Thoracic aorta (tissue), 2 donors: ENCODE measurements at places on chromosomes 2 and 18. TPM values are rescaled to one million over a fixed set of nuclear protein-coding genes. Genes with fewer than 3 reads are reported as not detected.

Gene CUL3
- total RNA-seq = 74.1 TPM

Gene IL36RN
- total RNA-seq = not detected

Gene RAD51AP2
- not detected for total RNA-seq

Gene SMYD1
- not detected for total RNA-seq

Gene MAP3K19
- total RNA-seq = not detected

Gene SLC14A1
- 76.3 TPM for total RNA-seq

Gene IL1F10
- total RNA-seq = not detected

Gene CIB4
- not detected for total RNA-seq

Gene GCKR
- total RNA-seq = 5.7 TPM

Gene CROCC2
- not detected for total RNA-seq

Gene QPCT
- total RNA-seq = 6.8 TPM

Gene CD226
- 0.68 TPM for total RNA-seq

Gene SRD5A2
- not detected for total RNA-seq

Gene C1QL2
- not detected for total RNA-seq

Gene PRKAG3
- 0.28 TPM for total RNA-seq

DNA sequence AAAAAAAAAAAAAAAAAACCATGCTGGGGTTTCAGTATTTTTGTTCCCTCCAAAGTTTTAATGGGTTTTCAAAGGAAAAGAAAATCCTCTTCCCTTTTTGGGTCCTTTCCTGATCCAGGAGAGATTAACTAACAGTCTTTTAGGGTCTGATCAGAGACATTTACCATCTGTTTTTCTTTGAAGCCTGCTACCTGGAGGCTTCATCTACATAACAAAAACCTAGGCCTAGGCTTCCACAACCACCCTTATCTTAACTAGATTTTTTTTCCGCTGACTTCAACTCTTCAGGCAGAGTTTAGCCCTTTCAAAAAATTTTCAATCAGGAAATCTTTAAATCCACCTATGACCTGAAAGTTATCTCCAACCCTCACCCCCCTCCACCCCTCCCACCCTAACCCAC, 154.7 kb downstream of the MBD2 start:
- no peak for DNase-seq

- DNase-seq = no peak
These were observed 124.7 kb upstream of the SERPINE2 start for GRCh38 chr2:224163566-224164307.

- no peak for DNase-seq
These were observed 43.0 kb upstream of the PLA2R1 start for GRCh38 chr2:160105366-160105765.

- DNase-seq = no peak
These were observed 33.5 kb downstream of the ODC1 start for GRCh38 chr2:10414591-10414990.

DNA sequence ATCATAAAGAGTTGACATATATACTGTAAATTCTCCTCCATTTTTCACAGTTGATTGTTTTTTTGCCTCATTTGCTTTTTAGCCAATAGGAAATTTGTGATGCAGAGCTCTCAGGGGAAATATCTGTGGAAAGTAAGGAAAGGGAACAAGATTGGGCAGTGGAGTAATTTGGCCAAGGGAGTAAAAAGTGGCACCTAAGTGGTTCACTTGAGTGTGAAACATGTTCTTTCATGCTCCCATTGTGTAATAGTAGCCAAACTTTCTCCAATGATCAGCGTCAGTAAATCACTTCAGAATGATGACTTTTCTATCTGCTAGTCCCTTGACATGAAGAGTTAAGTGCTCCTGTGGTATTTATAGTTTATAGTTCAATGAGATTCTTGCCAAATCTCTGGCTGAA, 141.9 kb upstream of the KCNJ3 start:
- DNase-seq = no peak

- DNase-seq = no peak
These were observed 90.3 kb downstream of the RTP5 start for GRCh38 chr2:241959751-241960269.

DNA sequence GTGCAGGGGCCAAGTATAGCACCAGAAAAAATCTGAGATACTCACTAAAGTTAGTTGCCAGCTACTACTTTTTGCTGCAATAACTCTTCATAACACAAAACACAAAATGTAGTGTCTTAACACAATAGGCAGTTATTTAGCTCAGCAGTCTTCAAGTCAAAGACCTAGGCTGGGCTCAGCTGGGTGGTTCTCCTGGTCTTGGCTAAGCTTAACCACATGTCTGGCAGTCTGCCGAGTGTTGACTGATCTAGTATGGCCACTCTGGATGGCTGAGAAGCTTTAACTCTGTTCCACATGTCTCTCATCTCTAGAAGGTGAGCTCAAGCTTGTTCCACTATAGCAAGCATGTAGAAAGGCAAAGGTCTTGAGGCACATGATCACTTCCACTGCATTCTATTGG, 451.6 kb downstream of the SOX11 start:
- DNase-seq = no peak

DNA sequence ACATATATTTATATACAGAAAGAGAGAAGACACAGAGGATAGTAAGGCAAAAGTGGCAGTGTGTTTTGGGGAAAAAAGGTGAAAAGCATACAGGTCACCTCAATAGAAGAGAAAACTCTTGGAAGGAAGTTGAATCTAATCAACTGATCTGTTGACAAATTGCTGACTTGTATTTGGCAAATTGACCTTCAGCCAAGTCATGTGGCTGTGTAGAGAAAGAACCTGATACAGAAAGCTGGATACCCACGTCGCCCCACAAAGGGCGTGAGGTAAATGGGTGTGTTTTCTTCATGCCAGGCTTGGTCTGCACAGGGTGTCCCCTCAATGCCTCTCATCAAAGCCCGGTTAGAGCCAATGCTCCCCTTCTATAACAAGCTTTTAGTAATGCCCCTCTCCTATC, 230.0 kb upstream of the KLHL29 start:
- DNase-seq = no peak

DNA sequence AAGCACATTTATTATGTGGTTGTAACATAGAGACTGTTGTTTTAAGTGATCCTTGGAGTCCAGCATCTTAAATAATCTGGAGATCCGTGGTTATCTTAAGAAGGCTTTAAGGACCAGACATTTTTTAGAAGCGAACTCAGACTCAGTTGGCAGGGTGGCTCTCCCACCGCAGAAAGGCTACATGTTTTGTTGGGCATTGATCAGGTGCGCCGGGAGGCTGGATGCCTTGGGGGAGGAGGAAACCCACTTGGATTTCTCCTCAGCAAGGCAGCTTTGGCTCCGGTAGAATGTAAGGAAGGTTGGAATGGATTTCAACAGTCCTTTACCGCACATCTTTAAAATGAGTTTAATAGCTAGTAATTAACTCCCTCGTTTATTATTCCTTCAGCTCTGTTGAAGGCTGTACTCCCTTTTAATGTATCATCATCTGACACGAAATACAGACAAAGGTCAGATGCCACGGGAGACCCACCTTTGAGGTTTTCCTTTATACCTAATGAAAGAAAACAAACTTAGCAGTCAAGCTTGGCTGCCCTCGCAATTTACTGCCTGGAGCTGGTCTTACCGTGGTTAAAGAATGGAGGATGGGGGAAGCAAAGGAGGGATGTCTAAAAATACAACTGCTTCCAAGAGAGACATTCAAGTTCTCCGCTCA, 1.2 kb downstream of the TMEM200C start:
- no peak for DNase-seq

GRCh38 chr2:231211486-231211885, 13.1 kb downstream of the ARMC9 start:
- no peak for DNase-seq

DNA sequence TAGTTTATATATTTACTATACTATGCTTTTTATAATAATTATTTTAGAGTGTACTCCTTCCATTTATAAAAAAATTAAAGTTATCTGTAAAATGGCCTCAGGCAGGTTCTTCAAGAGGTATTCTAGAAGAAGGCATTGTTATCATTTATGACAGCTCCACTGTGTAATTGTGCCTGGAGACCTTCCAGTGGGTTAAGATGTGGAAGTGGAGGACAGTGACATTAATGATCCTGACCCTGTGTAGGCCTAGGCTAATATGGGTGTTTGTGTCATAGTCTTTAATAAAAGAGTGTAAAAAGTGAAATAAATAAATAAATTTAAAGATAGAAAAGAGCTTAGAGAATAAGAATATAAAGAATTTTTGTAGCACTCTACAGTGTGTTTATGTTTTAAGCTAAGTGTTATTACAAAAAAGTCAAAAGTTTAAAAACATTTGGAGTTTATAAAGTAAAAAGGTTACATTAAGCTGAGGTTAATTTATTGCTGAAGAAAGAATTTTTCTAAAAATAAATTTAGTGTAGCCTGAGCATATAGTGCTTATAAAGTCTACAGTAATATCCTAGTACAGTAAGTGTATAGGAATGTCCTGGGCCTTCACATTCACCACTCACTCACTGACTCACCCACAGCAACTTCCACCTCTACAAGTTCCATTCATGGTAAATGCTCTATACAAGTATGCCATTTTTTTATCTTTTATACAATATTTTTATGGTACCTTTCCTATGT, 190.0 kb upstream of the SESTD1 start:
- no peak for DNase-seq

DNA sequence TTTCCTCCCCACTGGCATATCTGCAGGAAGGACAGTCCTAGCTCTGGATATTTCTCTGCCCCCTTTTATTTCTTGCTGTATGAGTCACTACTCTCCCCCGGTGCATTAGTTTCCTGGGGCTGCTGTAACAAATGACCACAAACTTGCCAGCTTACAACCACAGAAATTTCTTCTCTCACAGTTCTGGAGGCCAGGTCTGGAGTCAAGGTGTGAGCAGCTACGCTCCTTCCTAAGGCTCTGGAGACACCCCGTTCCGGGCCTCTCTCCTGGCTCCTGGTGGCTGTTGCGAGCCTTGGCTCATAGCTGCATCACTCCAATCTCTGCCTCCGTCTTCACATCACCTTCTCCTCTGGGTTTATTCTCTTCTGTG, 34.1 kb downstream of the PTPRM start:
- DNase-seq = no peak

- no peak for DNase-seq
These were observed 386.9 kb downstream of the FIGN start for GRCh38 chr2:163348857-163349380.

- DNase-seq = no peak
These were observed 733.9 kb upstream of the ACVR2A start for GRCh38 chr2:147110962-147111361.

GRCh38 chr18:7617738-7618422, 50.8 kb downstream of the PTPRM start:
- DNase-seq = no peak

DNA sequence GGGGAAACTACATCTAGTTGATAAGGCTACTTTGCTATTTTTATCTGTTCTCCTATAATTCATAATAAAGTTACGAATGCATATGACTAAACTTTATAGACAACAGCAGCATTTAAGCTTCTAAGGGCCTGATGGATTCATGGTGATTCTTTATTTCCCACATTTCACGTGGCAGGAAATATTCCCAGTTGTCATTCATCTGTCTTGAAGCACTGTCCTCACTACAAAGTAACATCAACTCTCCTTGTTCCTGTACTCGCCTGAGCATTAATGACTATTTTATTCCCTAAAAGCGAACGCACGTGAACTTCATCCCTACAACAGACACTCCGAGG, 2.6 kb downstream of the SATB2 start:
- no peak for DNase-seq

GRCh38 chr18:48973731-48974130, 23.0 kb upstream of the SMAD7 start:
- no peak for DNase-seq

DNA sequence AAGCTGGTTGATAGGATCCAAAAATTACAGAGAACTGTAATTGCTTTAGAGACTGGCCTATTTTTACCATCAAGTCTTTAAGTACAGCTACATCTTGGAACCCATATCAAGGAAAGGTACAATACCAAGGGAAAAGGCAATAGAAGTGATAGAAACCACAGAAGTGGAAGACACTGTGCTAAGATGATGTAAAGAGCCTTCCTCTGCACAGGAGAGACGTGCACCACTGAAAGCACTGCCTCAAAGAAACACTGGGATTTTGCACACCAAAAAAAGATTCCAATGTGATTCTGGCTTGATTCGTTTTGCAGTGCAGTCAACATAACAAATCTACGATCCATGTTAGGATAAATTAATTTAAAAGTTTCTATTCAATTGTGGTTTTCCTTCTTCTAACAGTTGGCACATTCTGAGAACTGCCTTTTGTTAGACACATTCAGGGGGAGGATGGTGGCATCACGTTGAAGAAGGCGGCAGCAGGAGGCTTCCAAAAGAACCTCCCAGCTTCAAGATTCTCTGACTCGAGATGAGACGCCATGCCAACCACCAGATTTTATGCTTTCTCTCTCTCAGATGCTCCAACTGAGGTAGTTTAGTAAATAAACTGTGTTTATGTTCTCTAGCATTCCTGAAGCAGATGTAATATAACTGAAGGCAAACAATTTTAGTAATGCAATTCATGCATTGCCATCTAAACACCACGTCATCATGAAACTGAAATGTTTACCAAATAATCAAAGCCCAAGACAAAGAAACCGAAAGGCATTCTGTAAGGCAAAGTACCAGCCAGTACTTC, 102.9 kb downstream of the BCL2 start:
- DNase-seq = no peak

DNA sequence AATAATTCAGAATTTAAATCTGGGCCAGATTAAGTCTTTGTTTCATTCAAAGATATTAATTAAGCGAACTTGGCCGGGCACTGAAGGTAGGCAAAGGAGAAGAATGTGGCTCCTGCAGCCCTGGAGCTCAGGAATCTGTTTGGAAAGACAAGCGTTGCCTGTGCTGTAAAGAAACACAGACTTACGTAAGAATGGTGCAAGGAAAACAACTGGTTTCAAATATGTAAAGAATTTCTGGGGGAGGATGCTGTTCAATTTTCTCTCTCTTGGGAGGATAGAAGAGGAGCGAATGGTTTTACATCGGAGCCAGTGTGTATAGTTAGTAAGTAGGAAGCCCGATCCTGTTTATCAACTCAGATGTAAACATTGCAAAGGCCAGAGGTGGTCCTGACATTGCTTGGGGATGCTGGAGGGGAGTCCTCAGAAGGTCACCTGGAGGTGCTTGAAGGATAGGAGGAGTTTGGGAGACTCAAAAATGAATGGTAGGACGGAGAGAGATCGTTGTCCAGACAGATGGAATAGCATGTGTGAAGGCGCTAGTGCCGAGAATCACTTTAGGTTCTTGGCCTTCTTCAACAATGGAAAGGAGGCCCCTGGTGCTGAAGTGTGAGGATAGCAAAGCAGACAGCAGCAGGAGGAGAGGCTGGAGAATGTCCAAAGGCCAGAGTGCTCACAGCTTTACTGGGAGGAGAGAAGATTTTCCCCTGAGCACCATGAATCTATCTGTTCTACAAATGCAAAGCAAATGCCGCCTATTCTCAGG, 456.1 kb downstream of the LPIN1 start:
- no peak for DNase-seq
